Stimulated activated CD4-positive, alpha-beta T cell treated with anti-CD3 and anti-CD28 coated beads, Interleukin-4, amount 100 ng/mL, for 4 hours (primary cell): ENCODE measurements at places on chromosomes 7 and 10.

GRCh38 chr10:104336821-104337467, 1.3 kb downstream of the ITPRIP start:
- no peak for DNase-seq

DNA sequence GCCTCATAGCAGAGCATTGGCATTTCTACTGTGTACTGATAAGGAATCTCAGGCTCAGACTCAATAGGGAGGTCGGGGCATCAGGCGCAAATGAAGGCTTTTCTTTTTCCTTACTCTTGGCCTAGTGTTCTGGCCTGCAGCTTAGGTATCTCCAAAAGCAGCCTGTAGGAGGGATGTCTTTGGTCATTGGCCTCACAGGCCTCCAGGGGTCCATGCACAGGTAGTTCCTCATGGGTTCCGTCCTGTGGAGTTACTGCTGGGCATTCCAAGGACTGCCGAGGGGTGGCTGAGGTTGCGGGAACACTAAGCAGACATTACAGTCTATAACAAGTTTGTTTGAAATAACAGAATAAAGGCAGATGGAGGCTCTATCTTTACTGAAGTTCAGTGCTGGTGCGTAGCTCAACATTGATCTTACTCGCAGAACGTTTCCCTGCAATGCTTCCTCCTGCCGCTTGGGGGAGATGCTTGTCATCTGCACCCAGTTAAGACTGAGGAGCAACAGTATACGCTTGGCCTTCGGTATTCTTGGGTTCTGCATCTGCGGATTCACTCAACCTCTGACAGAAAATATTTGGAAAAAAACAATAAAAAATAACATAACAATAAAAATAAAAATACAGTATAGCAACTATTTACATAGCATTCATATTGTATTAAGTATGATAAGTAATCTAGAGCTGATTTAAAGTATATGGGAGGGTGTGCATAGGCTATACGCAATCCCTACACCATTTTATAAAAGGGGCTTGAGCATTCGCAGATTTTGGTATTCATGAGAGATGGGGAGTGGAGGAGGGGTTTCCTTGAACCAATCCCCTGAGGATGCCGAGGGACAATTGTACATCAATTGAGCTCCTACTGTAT, 58.9 kb downstream of the SH2D4B start:
- DNase-seq, result peak; percentile 13

DNA sequence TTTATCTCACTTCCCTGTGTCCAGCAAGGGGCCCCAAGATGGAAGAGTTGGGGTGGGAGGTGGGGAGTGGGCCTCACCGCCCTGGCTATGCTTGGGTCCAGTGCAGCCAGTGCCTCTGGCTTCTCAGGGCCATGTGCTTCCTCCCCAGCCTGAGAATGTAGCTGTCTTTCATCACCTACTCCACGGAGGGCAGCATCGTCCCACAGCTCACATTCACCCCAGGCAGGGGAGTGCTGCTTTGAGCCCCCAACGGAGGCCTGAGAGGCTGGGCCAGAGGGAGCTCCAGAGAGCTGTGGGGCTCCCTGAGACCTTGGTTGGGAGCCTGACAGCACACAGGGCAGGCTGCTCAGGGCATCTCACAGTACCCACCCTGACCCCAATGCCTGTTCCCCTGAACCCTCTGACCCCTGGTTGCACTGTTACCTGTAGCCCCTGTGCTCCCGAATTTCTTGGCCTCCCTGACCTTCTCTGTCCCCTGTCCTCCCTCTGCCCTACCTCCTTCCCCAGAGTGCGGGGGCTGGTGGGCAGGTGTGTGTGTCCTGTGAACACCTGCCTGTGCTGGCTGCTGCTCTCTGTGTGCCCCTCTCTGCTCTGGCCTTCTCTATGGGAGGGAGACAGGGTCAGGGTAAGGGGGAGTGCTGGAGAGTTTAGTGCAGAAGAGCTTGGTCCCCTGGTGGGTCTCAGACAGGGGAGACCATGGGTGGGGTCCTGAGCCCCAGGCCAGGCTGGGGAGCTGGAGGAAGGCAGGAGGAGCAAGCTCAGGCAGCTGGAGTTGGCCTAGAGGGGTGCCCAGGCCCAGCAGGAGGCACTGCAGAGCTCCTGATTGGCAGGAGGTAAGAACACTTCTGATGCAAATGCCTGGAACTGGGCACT, 19.6 kb upstream of the ZNF488 start:
- no peak for DNase-seq

GRCh38 chr7:149316606-149317005, 54.6 kb downstream of the ZNF783 start:
- no peak for DNase-seq

DNA sequence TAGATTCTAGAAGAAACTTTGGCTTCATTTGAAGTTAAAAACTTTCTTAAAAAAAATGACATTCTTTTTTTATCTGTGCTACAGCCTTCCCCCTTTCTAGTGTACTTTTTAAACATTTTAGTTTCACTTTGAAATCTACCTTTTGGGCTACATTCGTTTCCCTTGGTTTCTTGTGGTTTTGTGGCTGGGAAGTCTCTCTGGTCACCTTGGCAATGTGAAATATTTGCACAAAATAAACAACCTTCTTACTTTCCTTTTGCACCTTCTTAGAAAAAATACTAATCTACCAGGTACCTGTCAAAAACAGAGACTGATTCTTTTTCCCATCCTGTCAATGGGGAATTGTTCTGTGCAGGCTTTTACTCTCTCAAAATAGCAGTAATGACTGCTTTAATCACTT, 350.2 kb downstream of the GATA3 start:
- DNase-seq, result no peak

- no peak for DNase-seq
Measured at GRCh38 chr10:130968964-130969363, 342.6 kb downstream of the TCERG1L start.

- no peak for DNase-seq
Measured at GRCh38 chr7:134415700-134416099, 43.2 kb downstream of the AKR1B1 start.
